ENCODE measurements at places on chromosomes 1 and 21.

DNA sequence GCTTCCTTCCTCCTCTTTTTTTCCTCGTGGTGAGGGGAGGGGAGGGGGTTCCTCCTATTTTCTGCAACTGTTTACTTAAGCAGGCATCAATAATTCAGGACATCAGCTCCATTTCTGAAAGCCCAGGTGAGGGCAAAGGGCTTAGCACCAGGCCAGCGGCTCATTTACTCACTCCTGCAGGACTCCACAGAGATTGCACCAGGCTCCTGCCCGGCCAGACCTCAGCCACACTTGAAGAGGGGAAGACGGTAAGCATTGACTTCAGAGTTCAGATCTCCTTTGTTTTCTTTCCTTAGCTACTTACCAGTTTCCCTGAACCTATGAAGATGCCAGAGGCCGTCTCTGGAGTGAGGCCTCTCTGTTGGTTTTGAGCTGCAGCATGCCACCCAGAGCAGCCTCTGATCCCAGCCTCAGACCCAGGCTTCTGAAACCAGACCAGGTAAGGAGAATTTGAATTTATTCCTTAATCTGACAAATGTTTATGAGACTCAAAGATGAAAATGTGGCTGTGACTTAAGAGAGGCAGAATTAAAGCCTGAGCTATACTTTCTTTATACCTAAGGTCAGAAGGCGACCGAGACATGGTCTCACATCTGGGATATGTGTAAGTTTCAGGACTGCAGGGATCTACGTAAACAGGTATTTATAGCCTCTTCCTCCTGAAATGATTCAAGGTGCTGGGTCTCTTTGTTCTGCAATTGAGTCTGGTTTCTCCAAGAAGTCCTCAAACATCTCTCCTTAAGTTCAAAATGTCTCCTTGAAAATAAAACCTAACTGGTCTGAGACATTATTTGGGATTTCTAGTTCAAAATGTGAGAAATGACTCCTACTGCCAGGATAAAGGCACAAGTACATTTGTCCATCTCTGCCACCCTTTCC, 272.5 kb upstream of the RUNX1 start:
- ATAC-seq: no peak

DNA sequence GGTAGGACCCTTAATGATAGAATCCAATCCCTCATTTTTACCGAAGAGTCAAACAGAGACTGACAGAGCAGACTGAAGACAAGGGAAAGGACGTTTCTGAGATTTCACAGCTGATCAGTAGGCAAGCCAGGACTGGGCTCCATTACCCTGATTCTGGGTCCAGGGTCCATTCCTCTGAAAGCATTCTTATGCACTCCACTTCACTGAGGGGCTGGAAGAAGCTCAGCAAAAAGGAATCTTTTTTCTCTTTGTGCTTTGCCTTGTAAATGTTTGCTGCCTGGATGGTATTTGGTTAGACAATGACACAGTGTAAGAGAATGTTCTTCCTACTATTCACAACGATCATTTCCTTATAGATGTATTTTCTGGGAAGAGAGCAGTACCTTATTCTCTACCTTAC, 331.3 kb upstream of the PROX1 start:
- ATAC-seq: no peak

GRCh38 chr1:214550857-214551435, 456 bp downstream of the PTPN14 start:
- ATAC-seq: peak; percentile 4

- ATAC-seq: no peak
These were observed 61.1 kb downstream of the PLXNA2 start for GRCh38 chr1:208182880-208183645.

- peak; percentile 20 for ATAC-seq
These were observed 112.4 kb downstream of the PIK3R3 start for GRCh38 chr1:46020010-46020409.

- ATAC-seq: peak; percentile 7
These were observed 23.1 kb upstream of the PTAFR start for GRCh38 chr1:28199328-28200233.

DNA sequence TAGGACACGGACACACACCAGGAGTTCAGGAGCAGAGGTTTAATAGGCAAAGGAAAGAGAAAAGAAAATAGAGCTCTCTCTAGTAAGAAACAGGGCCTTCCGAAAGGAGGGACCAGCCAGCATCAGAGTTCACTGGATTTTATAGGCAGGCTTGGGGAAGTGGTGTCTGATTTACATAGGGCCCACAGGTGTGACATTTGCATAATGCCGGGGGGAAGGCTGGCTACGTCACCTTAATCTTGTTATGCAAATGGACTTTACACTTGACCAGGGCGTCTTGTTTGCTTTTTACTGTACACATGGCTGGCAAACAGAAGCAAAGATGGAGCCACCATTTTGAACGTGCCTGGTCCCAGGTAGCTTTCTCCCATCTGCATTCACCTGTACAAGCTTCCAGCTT, at the start of gene OR14A16:
OR14A16 (minus strand) TSS at position 97 of the 400 bp plus-strand sequence. CDS start 8,390 bp downstream, outside the sequence.
- ATAC-seq: no peak

- no peak for ATAC-seq
These were observed 126.1 kb downstream of the TRABD2B start for GRCh38 chr1:47870946-47871676.

- no peak for ATAC-seq
These were observed 491.3 kb upstream of the VAMP3 start for GRCh38 chr1:7279769-7280168.
